ENCODE measurements at places on chromosomes 3 and 15. TPM values are rescaled to one million over a fixed set of nuclear protein-coding genes. Genes with fewer than 3 reads are reported as not detected.

The IL16 gene
- 2.1 TPM for total RNA-seq

The FOXL2 gene
- total RNA-seq, result 0.12 TPM

The CCR4 gene
- not detected for total RNA-seq

The MYEF2 gene
- total RNA-seq, result 54.8 TPM

The ZPLD1 gene
- total RNA-seq, result not detected

The THAP10 gene
- total RNA-seq, result 4.0 TPM

The CLSTN2 gene
- total RNA-seq, result not detected

The PAK6 gene
- not detected for total RNA-seq

The CCR1 gene
- not detected for total RNA-seq

DNA sequence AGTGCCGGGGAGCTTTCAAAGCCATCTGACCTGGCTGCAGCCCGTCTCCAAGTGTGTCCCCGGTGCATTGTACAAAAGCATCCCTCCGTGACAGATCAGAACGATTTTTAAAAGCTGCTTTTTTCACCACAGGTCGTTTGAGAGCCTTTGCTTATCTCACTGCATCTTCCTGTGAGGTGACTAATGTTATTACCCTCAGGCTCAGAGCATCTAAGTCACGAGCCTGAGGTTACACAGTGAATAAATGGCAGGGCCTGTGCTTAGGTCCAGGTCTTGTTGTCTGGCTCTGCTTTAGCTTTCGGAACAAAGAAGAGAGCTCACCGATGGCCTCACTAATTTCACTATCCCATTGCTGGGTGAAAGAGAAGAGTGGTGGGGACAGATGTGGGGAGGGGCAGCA, 83.3 kb downstream of the SEC22A start:
- DNase-seq, result no peak

- DNase-seq, result no peak
Measured at GRCh38 chr3:87009271-87009670, 18.3 kb upstream of the VGLL3 start.

DNA sequence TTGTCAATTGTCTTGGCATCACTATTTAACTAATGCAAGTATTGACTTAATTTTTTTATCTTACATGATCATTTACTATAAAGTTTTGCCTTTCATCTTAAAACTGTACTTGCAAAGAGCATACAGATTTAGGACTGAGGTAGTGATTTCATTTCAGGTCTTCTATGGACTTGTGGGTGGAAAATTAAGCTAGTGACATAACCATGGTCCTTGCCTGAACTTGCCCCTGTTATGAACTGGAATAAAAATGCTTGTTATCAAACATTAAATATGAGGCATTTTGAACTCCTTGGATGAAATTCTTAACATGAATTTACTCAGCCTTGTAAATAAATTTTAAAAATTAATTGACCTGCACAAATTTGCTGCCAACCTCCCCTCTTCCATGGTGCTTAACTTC, 712.0 kb downstream of the NAALADL2 start:
- no peak for DNase-seq

- DNase-seq, result no peak
Measured at GRCh38 chr3:157119369-157119951, 40.5 kb downstream of the CCNL1 start.

- no peak for DNase-seq
Measured at GRCh38 chr3:130686833-130687232, 59.8 kb downstream of the PIK3R4 start.

DNA sequence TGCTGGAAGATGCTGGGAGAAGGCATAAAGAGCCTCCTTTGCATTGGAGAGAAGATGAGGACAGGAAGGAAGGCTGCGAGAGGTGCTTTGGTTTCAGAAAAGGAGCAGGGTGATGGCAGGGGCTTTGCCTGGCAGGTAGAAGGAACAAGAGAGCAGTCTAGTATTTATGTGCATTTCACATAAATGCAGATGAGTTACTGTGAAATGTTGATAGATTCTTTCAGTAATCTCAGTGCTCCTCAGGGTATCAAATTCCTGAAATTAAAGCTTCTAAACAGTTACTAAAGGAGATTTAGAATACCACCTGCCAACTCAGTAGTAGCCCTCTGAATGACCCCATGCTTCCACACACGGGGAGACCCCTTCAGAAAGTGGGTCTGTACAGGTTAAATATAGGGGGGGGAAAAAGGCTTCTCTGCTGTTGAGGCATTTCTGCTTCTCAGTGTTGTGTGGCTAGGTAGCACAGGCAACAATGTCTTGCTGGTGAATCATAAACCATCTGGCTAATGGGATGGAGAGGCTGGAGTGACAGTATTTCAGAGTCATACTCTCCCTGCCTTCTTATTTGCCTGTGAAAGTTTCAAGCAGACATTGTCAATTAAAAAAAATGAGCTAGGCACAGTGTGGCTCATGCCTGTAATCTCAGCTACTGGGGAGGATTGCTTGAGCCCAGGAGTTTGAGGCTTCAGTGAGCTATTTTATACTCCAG, 14.3 kb upstream of the FBXL22 start:
- DNase-seq, result no peak

DNA sequence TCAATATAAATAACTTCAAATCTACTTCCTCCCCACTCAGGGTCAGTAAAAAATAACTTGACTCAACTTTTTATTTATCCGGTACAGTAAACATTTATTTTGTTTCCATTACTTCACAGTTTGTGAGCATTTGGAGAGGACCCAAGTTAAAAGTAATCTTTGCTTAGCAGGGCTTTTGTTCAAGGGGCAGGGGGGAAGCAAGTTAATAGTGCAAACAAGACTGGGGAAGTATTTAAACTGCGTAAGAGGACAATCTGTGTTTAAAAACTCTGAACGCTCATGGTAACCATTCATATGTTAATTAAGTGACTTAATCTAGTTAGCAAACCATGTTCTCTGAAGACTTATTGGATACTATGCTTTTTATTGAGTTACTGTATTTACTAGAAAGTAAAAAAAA, 346.2 kb downstream of the SLC9A9 start:
- DNase-seq, result peak; percentile 10

DNA sequence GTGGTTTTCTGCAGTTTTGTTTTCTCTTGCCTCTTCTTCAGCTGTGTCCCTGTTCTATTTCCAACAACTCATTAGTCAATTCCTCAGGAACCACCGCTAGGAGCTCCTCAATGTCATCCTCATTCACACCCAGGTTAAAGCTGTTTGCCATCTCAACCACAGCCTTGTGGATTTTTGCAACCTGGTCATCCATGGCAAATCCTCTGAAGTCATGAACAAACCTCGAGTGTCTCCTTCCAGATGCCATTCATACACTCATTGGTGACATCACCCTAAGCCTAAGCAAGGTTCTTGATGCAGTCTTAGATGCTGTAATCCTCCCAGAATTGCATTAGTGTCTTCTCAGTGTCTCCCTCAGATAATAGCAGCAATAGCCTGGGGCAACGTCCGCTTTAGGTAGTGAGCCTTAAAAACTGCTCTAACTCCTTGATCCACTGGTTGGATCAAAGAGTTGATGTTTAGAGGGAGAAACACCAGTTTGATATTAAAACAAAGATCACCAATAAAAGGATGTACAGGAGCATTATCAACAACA, 31.5 kb upstream of the ZNF502 start:
- no peak for DNase-seq

DNA sequence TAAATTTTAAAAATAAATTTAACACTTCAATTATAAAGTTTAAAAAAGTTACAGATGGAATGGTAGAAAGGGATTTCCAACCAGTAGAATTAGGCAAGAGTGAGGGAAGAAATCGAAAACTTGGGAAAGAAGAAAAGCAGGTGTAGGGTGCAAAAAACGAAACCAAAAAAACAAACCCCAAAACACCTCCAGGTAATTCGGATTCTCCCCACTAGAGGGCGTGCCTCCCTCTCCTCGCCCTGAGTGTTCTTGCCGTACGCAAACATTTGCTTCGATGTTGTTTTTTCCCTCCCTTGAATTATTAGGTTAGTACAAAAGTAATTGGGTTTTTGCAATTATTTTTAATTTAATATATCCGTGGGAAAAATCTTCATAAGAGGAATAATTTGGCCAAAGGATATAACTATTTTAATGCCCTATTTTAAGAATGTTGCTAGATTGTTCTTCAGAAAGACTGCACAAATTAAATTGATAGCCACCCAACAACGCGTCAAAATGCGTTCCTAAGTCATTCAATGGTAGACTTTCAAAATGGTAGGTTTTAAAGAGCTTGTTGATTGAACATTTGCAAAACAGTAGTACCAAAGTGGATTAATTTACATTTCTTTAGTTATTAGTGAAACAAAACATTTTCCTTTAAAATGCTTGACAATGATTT, 63.7 kb downstream of the SLC30A4 start:
- DNase-seq, result peak; percentile 71

GRCh38 chr15:40029979-40030893, 8.7 kb downstream of the SRP14 start:
- peak; percentile 25 for DNase-seq

DNA sequence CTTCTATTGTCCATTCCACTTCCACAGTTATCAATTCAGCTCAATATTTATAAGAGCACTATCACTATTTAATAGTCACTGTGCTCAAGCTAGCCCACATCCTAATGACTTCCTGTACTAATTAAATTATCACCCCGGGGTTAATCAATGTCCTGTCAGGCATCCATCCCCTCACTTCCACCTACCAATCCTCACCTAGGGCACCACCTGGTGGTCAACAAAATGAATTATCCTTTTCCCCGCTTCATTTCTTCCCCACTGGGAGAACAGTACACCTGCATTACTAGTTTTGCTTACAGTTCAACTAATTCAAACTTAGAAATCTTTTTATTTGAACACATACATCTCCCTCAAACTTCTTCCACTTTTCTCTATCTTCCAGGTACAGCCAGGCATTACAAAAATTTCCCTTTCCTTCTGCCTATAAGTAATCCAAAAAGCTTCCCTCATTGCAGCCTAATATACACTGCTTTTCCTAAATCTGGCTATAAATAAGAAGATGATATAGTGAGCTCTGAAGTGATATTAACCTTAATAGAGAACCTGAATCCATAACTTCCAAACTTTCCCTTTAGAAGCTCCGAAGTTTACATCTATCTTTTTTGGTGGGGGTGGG, 68.5 kb downstream of the TMCC1 start:
- peak; percentile 59 for DNase-seq

GRCh38 chr3:163722405-163722804, 1355.9 kb downstream of the SI start:
- no peak for DNase-seq

- DNase-seq, result no peak
Measured at GRCh38 chr15:95350908-95351307, 979.6 kb upstream of the NR2F2 start.

DNA sequence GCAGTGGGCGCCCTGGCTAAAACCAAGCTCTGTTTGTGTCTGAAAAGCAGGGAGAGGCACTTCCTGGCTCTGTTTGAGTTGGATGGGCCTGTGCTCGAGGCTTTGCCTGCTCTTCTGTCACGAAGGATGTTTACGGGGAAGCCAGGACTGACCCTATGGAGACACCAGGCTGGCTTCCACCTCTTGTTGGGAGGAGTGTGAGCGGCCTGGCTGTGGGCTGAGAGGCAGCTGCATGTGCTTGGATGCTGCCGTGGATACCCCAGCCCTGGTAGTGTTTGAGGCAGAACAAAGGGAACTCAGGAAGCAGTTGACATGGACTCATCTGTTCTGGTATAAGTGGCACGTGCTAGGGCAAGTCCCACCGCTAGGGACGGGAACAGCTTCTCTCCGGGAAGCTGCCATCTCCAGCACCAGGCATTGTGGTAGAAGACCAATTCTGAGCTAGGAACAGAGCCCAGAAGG, 17.6 kb upstream of the SLC41A3 start:
- peak; percentile 66 for DNase-seq

- no peak for DNase-seq
Measured at GRCh38 chr3:119918992-119919933, 137.4 kb downstream of the NR1I2 start.

- no peak for DNase-seq
Measured at GRCh38 chr15:44535523-44536301, 1.2 kb upstream of the EIF3J start.

- DNase-seq, result no peak
Measured at GRCh38 chr3:32794487-32795308, 23.1 kb upstream of the TRIM71 start.

- no peak for DNase-seq
Measured at GRCh38 chr15:63030101-63030551, 12.4 kb upstream of the TPM1 start.

GRCh38 chr3:182650568-182651128, 142.7 kb upstream of the ATP11B start:
- no peak for DNase-seq

DNA sequence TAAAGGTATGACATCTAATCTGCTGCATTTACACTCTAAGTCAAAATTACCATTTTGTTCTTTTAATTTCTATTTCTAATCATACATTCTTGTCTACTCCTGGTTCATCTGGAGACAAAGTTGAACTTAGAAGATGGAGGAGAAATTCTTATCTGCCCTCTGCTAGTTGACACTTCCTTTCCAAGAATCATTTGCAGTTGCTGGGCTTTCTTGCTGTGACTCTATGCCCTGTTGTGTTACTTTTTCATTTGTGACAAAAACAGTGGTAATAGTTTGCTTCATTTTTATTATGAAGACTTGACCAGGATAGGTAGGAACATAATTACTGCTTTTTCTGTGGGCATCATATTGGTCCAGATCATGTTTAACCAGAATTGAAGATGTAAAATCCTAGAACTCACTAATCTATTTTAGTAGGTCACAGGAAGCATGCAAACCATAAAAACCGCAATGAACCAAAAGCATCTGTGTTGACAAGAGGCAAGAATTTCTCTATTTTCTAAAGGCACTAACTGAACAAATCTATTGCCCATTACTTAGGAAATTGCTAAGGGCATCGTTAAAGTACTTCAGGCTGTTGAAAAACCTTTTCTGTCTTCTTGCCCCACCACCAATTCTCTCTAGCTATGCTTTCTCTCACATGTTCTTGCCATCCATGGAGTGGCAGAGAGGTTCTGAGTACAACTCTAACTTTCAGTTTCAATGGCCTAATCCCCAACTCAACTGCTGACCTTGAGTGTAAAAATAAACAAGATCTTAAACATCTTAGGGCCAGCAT, 4.2 kb upstream of the CCR2 start:
- no peak for DNase-seq

Measured in endothelial cell of umbilical vein (primary cell).